ENCODE measurements at places on chromosomes 4 and X.

GRCh38 chr4:96603641-96604040, 763.7 kb downstream of the PDHA2 start:
- no peak for DNase-seq

GRCh38 chrX:78687586-78687985, 28.5 kb upstream of the RTL3 start:
- DNase-seq, result peak; percentile 64

GRCh38 chr4:18113710-18114331, 92.3 kb upstream of the LCORL start:
- no peak for DNase-seq

GRCh38 chrX:53065104-53065503, 16.5 kb downstream of the GPR173 start:
- DNase-seq, result no peak

DNA sequence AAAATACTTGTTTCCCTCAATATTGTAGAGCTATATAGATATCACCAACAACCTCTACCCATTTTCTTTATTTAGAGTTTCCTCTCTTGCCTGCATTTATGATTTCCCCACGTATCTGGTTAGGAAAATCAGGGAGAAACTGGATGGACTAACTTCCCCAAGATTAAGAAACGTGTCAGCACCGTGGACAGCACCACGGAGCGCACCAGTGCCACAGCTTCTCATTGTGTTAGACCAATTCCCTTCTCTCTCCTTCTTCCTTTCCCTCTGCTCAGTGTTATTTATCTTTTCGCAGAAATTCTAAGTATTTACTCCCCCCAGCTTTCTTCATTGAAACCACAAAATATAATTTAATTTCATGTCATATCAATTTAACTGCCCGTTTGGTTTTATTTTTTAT, 568.6 kb upstream of the BOD1L1 start:
- DNase-seq, result no peak

GRCh38 chr4:168152837-168153500, 60.6 kb downstream of the ANXA10 start:
- no peak for DNase-seq

DNA sequence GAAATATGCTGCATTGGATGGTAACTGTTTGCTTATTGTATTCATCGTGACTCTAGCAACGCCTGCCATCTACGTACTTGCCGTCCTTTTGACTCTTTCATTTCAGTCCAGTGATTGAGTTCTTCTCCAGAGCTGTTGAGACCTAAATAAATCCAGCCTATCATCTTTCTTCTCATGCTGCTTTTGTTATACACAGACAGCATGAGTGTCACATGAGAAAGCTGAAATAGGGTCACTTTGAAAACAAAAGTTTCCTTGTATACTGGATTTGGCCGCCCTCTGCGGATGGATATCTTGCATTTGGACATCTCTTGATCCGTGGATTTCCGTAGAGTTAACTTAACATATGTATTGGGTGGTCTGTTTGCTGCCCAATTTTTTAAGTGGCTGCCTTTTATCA, 67.2 kb downstream of the TMPRSS11F start:
- no peak for DNase-seq

GRCh38 chrX:124362761-124363160, 16.4 kb downstream of the SH2D1A start:
- DNase-seq, result no peak

DNA sequence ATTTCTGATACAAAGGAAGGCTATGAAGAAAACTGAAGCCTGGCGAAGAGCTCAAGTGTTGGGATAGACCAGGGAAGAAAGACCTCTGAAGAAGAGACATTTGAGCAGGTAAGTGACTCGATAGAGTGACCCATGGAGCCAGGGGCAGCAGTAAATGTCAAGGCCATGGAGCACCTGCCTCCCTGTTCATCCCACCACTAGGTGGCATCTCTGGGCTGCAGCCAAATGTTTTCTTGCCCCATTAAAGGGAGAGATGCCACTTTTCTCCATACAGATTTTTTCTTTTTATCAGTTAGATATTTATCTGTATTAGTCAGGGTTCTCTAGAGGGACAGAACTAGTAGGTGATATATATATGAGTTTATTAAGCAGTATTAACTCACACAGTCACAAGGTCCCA, 4.9 kb upstream of the ZNF81 start:
- DNase-seq, result no peak

DNA sequence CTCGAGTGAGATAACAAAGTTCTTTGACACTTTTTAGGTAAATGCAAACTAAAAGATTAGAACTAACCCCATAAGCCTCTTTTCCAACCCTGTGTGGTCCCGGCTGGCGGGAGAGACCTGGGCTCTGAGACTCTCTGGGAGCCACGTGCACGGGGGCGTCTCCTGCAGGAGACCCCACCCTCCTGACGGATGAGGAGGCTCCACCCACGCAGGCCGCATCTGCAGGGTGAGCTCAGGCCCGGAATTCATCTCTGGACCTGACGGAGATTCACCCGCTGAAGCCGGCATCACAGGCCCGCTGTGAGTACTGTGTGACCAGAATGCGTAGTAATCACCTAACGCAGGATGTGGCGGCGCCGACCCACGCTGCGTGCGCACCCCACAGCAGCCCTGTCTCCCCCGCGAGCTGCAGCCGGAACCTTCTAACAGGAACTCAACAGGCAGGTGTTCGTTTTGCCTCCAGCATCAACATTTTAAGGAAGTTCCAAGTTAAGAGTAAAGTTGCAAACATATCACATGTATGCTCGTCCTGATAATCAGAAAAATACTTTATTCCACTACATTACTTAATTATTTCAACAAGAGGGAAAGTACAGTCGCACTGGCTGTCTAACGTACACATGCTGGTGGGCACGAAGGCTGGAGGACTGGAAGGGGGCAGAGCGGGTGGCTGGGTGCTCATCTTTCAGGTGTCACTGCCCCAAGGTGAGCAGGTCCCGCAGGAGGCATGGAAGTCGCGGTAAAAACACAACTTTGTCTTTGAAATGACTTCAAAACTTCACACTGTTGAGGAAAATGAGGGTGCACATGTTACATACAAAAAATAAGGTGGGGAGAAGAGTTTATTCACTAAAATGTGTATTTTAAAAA, 44.5 kb downstream of the FGFRL1 start:
- no peak for DNase-seq

GRCh38 chr4:143336781-143337599, at the start of gene GAB1:
Gene GAB1, plus strand, starts transcription at chr4:143336876. Its CDS starts 313 bp downstream, at chr4:143337189.
- no peak for DNase-seq

DNA sequence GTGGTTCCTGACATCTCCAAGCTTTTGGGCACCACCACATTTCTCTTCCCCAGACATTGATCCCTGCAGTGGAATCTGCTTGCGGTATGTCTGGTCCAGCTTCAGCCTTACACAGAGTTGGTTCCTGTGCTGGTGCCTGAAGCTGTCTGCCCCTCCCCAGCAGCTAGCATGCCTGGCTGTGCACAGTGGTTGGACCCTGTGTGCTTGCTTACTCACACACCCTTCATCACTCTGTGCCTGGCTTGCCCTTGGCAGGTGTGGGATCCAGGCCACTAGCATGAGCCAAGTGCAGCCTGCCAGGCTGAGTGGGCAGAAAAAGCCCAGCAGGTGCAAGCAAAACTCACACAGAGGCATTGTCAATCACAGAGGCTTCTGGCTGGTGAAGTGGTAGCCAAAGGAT, 473.8 kb downstream of the ACTRT1 start:
- no peak for DNase-seq

DNA sequence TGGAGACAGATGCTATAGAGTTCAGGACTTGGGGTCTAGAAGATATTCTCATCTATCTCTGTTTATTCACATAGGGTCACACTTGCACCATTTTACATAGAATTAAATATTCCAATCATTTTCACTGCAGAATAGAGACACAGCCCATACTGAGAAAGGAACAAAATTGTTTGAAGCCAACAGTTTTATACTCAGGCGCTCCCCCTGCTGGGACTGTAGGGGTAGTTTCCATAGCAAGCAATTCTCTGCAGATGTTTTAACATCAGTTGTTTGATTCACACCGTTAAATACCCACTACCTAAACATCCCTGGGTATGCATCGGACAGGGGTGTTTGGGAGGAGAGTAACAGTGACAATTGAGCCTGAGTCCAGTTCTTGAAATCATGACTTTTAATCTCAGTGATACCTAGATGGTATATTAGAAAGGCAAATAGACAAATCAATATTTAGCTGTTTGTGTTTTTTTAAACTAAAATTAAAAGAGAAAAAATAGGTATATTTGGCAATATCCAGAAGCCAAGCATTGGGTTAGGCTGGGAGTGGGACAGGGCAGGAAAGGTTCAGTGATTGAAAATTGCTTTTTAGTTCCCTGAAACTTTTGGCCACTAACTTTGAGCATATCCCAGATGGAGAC, 33.8 kb downstream of the LONRF3 start:
- no peak for DNase-seq

- DNase-seq, result no peak
Observed at GRCh38 chr4:102723511-102723910, 37.3 kb downstream of the MANBA start.

DNA sequence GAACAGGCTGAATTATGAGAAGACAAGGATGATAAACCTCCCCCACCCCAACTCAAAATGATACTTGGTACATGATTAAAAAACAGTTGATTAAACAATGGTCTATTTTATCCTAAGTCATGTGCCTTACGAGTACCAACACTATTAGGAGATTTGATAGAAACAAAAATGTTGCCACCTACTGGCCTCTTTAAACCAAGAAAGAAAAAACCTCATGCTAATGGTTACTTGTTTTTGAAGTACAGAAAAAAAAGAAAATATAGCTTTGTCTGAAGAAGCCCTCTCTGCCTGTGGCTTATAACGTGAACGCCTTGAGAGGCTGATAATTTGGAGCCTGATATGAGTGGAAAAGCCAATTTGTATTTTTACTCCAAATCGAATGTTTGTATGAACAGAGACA, 538.2 kb downstream of the DMD start:
- no peak for DNase-seq

DNA sequence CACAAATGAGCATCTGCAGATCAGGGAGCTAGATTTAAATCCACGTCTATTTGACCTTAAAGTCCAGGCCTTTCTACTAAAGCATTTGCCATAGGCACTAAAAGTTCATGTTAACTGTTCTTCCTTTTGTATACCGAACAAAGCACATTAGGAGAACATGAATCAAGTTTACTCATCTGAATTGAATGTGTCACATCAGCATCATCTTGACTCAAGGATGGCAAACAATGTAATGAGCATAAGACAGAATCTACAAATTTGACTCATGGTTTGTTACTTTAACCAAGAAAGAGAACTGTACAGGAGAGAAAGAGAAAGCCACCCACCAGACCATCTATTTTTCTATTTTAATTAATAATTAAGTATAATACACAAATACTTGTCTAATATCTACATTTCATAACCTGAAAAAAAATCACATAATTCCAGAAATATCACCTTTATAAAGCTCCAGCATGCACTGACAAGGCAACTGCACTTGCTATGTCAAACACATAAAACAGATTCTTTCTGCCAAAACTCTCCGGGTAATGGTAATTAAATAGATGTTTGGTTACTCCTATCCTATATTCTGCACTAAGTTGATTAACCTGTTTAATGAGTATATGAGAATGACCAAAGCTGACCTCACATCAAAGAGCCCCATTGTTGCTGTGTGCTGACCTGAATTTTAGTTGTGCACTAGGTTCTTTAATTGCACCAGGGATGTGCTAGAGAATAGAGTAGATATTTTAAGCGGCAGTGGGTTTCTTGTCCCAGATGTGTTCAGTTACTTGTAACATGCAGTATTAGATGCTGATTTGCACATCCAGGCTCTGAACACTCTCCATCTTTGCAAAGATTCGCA, 42.5 kb upstream of the LEF1 start:
- no peak for DNase-seq

DNA sequence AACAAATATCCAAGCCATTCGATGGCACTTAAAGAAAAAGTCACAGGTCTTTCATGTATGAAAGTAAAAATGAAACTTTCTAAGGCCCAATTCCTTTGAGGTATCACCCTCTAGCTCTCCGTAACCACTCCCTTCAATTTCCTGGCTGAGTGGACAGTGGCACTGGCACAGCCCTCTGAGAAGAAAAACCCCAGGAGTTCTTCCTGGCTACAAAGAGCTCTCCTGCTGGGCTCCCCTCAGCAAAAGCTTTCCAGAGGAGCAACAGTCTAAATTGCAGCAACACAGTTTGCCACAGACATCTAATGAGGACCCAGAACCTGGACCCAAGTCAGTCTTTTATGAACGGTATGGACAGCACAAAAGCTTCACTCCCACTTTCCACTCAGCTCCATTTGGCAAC, 71.8 kb downstream of the FUNDC1 start:
- DNase-seq, result no peak

Measured in GM12878 (cell line).